ENCODE measurements at places on chromosomes 6 and 20.

- DNase-seq = no peak
These were observed 161.4 kb upstream of the PMEPA1 start for GRCh38 chr20:57871237-57871632.

DNA sequence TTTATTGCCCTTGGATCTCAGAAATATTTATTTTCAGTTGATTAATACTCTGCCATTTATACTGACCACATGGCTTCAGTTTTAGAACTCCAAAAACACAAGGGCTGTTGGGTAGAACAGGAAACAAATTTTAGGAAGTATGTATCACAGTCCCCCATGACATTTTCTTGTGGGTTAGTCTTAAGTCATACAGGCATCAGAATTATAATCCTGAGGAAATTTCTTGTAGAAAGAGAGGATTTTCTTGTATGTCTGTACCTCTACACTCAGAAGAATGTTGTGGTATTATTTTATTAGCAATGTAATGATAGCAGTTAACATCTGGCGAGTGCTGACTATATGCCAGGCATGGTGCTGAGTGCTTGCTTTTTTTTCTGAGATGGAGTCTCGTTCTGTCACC, 302.9 kb downstream of the CLIC5 start:
- DNase-seq = no peak

DNA sequence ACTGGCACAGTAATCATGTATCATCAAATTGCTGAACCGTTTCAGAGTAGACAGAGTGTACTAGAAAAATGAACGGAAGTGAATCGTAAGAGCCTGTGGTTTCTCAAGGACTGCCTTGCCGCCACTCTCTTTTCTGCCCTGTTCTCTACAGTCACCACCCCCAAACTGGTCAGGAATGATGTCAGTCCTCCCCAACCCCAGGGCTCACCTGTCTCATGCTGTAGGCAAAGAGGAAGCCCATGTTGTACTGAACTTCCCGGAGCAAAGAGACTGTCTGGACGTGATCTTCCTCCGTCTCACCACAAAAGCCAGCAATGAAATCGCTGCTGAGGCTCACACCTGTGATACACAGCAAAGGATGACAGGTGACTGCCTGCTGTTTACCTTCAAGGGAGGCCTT, 31.0 kb downstream of the CDK5RAP1 start:
- no peak for DNase-seq

GRCh38 chr6:37015532-37015931, 10.1 kb downstream of the FGD2 start:
- DNase-seq = no peak

DNA sequence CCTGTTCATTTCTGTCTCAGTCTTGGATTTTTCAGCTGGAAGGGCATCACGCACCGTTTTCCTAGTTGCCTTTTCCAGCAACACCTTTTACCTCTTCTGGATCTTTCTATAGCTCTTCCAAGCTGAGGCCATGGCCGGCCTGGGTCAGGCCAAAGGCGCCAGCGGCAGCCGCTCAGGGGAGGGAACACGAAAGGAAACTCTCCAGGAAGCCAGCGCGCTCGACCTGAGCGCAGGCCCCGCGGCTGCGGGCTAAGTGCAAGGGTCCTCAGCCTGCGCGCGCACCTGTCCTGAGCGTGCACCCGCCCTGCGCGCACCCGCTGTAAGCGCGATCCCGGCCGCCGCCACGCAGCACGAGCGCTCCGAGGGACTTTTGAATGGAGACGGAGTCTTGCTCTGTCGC, 43.8 kb upstream of the TMEM181 start:
- DNase-seq = no peak

DNA sequence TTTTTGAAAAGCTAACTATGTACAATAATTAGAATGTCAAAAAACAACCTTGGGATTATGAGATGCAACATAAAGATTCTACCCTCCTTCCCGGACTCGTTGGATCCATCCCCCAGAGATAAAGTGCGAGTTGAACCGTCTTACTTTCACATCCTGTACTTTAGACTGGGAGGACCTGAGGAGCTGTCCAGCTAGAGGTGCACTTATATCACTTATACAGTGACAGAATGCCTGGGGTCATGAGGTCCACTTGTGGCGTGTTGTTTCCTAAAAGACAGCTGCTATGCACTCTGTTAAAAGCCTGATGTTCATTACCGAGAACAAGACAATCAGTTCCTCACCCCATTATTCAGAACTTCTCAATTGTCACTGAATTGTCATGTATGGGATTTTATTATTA, 2.1 kb downstream of the CDS2 start:
- no peak for DNase-seq

GRCh38 chr6:36314221-36315014, 22.3 kb downstream of the BNIP5 start:
- DNase-seq = no peak

GRCh38 chr6:130018744-130019325, 454 bp downstream of the L3MBTL3 start:
- DNase-seq = no peak

- no peak for DNase-seq
These were observed 179.7 kb upstream of the SCGN start for GRCh38 chr6:25472306-25472705.

DNA sequence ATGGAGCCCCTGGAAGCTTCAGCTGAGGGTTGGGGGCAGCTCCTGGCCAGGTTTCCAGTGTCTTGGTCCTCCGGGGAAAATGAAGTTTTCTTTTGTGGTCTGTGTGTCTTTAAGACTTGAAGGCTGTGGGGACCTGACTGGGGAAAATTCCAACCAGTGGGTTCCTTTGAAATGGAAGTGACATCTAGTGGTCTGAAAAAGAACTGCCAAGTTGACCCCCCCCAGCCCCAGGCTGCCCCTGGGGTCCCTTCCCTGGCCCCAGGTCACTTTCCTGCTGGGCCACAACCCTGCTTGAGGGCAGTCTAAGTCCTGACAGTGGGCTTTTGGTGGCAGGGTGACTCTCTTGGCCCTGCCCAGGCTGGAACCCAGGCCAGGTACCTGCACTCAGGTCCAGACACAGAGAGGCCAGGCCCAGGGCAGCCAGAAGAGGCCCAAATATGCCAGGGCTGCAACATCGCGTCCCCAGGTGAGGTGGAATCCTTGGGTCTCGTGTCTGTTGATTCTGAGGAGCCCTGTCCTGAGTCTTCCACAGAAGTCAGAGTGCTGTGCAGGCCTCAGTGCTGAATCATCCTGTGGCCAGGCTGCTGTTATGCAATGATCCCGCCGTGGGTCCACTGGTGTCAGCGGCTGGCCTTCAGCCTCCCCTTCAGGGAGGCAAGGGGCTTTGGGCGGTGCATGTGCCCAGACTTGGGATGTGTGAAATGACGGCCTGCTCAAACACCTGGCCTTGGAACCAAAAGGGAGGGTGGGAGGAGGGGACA, 68.4 kb downstream of the VEGFA start:
- no peak for DNase-seq

GRCh38 chr6:152696522-152696921, 1.2 kb upstream of the MYCT1 start:
- no peak for DNase-seq

DNA sequence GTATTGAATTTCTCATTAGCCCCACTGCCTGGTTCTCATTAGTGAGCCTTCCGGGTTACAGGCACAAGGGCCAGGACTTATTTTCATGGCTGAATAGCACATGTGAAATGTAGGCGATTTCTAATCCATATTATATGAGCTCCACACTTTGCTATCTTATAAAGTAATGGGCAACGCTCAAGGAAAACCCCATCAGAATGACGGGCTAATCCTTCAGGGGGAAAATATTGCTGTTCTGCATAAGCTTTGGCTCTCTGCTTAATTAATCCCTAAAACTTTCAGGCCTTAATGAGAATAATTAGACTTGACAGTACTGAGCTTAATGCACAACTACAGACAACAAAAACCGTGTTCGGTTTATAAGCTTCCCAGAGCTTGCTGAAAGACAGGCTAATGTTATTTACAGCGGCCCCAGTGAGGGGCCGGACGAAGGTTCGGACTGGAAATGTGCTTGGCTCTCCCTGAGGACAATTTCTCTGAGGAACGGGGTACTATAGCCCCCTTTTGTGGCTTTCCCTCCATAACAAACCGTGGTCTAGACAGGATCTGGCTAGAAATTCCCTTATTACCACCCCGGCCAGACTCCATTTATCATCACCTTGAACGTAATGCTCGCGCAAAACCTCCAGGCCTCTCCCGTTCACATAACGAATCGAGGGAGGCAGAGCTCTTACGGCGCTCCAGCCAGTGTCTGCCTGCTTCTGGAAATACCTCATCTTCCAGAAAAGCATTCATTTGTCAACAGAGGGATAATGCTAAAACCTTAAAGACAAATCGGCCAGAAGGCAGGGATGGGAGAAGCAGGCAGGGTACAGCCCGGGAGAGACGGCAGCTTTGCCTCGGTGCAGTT, 164.5 kb downstream of the CD83 start:
- no peak for DNase-seq

DNA sequence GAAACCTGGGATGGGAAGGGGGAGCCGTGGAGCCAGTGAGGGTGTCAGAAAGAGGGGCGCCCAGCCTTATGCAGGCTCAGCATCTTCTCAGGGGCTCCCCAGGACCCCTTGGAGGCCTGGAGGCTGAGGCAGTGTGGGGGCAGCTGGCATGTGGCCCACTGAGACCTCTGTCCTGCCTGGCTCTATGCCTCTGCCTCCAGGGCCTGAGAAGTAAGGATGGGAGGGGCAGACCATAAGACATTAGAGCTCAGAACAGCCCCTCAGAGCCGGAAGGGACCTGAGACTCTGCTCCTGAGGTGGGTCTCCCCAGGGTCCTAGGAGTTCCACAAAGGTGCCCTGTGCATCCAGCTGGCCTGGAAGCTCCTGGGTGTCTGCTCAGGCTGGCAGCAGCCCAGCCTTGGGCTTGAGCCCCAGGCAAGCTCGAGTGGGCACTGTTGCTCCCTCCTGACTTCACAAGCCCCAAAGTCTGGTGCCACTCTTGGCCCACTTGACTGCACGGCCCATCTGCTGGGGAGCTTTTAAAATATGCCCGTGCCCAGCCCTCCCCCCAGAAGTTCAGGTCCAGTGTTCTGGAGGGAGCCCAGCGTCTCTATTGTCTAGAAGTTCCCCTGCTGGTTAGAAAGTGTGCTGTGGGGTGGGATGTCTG, 126.8 kb downstream of the GRM4 start:
- DNase-seq = no peak

- no peak for DNase-seq
These were observed 88.9 kb downstream of the MAP3K5 start for GRCh38 chr6:136703331-136703865.

DNA sequence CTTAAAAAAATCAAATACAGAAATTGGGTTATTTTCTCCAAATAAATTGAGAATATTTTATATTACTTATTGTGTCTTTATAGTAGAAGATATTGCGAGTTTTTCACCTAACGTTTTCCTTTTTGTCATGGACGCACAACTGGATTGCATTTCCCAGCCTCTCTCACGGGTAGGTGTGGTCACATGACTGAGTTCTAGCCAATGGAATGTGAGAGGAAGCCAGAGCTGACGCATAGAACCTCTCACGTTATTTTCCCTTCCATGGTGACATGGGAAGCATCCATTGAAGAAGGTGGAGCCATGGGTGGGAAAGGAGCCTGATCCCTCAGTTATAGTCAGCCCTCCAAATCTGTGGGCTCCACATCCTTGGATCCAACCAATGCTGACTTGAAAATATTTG, 155.9 kb upstream of the UST start:
- no peak for DNase-seq

DNA sequence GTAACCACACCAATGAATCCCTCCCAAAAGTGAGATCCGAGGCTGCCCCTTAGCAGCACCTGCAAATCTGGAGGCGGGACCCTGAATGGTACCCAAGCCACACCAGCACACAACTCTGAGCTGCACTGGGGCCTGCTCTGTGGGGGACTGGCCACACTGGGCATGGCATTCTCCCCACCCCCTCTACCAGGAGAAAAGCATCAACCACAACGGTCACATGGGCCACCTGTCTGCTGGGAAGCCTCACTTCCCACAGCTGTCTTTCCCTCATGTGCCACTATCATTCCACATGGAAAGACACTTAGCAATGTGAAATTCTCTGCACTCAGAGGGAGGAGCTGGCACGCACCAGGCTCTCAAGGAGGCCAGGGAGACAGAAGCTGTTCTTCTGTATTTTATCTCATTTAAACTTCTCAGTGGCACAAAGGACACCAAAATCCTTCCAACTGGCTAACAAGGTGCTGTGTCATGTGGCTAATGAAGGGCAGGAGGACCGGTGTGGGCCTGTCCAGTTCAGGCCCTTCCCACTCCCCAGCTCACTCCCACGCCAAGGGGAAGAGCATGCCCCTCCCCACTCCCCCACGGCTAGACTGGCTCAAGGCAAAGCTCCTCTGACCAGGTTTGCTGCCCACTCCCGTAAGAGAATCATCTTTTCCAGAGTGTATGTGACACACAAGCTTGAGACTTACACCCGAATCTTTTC, 19.0 kb downstream of the YTHDF1 start:
- DNase-seq = no peak

- no peak for DNase-seq
These were observed 460.9 kb downstream of the GJA1 start for GRCh38 chr6:121896363-121896762.

DNA sequence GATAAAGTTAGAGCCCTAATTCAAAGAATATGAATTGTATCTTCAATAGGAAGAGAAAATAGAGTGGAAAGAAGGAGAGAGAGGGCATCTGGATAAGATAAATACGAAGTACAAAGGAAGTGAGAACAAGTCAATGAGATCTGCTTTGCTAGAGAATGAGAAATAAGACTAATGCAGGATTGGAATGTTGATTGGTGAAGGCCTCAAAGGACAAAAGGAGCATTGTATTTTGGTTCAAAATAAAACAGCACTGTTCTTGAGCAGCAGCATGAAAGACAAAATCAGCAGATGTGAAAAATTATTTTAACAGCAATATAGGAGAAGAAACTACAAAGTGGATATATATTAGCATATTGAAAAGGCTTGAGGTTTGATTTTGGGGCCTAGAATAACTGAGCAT, 5.1 kb upstream of the TMEM244 start:
- no peak for DNase-seq

GRCh38 chr6:135179920-135180541, 1.1 kb upstream of the MYB start:
- no peak for DNase-seq

- no peak for DNase-seq
These were observed 26.1 kb downstream of the TTLL2 start for GRCh38 chr6:167350731-167351655.

DNA sequence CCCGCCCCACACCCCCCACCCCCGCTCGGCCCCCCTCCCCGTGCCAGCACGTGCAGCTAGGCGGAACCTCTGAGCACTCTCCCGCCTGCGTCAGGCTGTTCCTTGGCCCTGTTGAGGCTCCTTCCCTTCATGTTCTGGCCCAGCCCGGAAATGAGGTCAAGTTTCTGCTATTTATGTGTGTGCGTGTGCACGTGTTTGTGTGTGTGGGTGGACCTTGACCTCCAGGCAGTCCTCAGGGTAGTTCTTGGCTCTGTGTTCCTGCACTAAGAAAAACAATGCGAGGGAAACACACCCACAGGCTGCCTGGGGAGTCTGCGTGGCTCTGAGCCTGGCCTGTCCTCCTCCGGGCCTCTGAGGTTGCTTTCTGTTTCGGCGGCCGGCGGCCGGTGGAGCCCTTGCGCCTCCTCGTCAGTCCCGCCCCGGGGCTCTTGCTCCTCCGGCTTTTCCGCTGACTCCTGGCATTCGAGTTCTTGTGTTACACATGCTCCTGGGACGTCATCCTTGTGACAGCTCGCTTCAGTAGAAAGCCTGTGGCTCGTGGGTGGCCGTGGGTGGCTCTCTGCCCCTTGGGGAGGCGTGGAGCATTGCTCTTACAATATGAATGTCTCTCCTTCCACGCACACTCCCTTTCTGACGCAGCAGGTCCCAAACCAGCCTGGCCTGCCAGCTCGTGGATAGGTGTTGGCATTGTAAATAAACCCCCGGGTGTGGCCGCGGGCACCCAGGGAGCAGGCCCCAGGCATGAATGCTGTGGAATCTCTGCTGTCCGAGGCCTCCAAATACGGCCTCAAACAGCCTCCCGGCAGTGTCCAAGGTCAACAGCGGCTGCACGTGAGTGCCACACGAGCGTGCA, 10.0 kb downstream of the SLCO4A1 start:
- DNase-seq = no peak
